ENCODE measurements at places on chromosomes 5 and 9. TPM values are rescaled to one million over a fixed set of nuclear protein-coding genes. Genes with fewer than 3 reads are reported as not detected.
A peak's percentile ranks its signal among the peaks of the same experiment; 100 is the strongest.

PPP1R2B gene
- not detected for total RNA-seq

GRCh38 chr9:106757514-106757913, 105.5 kb upstream of the ZNF462 start:
- H3K27me3 ChIP-seq = no peaks in the 10 kb centered on the region
- no peaks in the 10 kb centered on the region for H3K36me3 ChIP-seq
- H3K27ac ChIP-seq = no peak overlapping the region

DNA sequence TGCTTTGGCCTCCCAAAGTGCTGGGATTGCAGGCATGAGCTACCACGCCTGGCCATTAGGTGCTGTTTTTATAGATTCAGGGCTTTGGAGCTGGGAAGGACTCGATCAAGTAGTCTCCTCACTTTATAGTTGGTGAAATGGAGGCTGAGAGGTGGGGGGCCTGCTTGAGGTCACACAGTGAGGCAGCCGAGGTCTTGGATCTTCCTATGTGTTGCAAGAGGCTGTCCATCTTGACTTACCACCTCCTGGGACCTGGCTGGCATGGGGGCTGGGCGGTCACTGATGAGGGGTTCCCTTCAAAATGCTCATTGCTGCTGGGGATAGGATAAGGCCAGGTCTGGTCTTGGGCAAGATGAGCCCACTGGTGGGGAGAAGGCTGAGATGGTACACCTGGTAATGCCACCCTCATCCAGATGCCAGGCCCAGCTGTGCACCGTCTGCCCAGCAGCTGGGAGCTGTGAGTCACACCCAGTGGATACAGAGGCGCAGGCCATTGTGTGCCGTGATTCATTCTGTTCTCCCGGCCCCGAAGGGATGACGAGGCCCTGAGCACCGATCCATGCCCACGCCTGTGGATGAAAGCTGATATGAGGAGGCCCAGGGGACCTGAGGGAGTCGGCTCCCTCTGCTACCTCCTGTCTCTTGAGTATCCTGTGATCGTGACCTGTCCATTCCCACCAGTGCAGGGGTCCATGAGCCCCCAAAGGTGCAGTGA, 10.5 kb upstream of the NDST1 start:
- peaks cover 89% of the 10 kb centered on the region for H3K4me1 ChIP-seq
- no peak for DNase-seq
- H3K36me3 ChIP-seq = no peaks in the 10 kb centered on the region
- no peak overlapping the region for H3K4me3 ChIP-seq
- no peaks in the 10 kb centered on the region for H3K27me3 ChIP-seq

- no peak overlapping the region for H3K4me3 ChIP-seq
- DNase-seq = no peak
- no peaks in the 10 kb centered on the region for H3K36me3 ChIP-seq
Observed at GRCh38 chr9:30058463-30058862, 2326.0 kb upstream of the ACO1 start.

DNA sequence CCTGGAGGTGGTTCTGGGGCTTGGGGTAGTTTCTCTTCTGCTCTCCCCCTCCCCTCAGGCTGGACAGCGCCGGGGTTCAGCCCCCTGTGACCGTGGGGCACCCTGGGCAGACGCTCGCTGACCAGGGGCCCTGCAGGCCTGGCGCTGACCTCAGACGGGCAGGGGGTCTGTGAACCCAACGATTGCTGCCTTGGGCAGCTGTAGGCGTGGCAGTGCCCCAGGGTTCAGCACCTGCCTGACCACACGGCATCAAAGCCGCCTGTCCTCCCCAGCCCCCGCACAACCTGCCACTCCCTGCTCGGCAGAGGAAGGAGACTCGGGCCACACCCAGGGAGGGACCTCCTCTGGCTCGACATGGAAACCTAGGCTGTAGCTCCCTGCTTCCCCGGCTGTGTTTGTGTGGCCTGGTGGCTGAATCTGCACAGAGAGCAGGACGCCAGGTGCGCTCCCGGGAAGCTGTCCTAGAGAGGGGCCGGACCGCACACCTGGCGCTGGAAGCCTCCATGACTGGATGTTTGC, 12.2 kb downstream of the LCN12 start:
- H3K36me3 ChIP-seq = no peaks in the 10 kb centered on the region
- no peak for DNase-seq
- H3K27ac ChIP-seq = no peak overlapping the region
- no peaks in the 10 kb centered on the region for H3K27me3 ChIP-seq
- no peak overlapping the region for H3K4me3 ChIP-seq

DNA sequence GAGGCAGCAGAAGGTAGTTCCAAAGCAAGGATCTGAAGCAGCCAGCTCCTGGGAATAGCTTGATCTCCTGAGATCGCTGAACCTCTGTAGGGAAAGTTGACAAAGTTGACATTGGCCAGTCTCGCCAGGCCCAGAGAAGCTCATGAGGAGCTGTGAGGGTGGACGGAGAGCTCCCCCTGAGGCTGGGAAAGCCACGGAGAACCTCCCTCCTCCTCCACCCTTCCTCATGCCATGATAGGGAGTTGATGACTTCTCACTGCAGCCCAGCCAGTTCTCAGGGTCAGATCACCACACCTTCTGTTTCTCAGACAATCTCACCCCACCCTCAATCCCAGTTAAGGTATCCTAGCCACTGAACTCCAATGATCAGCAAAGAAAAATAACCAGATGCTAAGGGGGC, 30.4 kb upstream of the KCNV2 start:
- H3K36me3 ChIP-seq = no peaks in the 10 kb centered on the region
- H3K27me3 ChIP-seq = no peaks in the 10 kb centered on the region
- no peak overlapping the region for H3K27ac ChIP-seq
- peak; percentile 42 for DNase-seq
- no peak overlapping the region for H3K4me3 ChIP-seq

GRCh38 chr5:159837860-159838259, 78.4 kb upstream of the ADRA1B start:
- H3K4me3 ChIP-seq = no peak overlapping the region
- DNase-seq = no peak
- no peaks in the 10 kb centered on the region for H3K36me3 ChIP-seq
- H3K4me1 ChIP-seq = no peaks in the 10 kb centered on the region
- H3K27me3 ChIP-seq = no peaks in the 10 kb centered on the region

DNA sequence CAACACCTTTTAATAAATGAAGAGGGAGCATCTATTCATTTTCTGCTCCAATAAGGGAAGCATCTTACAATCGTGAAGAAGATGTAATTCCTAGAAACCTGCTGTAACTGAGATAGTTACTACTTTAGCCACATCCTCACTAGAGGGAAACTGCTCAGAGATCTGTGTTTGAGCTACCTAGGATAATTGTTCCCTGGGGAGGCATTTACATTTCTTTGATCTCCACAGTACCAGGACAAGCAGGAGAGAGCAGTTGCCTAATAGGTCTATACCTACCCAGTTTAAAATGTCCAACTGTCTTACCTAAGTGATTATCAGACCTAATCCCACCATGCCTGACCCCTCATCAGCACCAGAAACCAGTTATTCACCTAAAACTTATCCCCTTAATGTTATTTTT, 196.9 kb downstream of the TUSC1 start:
- no peaks in the 10 kb centered on the region for H3K36me3 ChIP-seq
- no peak for DNase-seq
- no peak overlapping the region for H3K4me3 ChIP-seq
- H3K27me3 ChIP-seq = no peaks in the 10 kb centered on the region
- no peaks in the 10 kb centered on the region for H3K4me1 ChIP-seq

Data from esophagus muscularis mucosa (tissue), 4 donors.